ENCODE measurements at places on chromosomes 3 and 15.

- peak; percentile 85 for DNase-seq
Measured at GRCh38 chr3:65439641-65440284, 599.0 kb downstream of the MAGI1 start.

- DNase-seq = no peak
Measured at GRCh38 chr3:23075496-23075895, 127.6 kb upstream of the UBE2E2 start.

- DNase-seq = no peak
Measured at GRCh38 chr3:46929324-46929723, 47.2 kb downstream of the CCDC12 start.

- DNase-seq = no peak
Measured at GRCh38 chr3:187172929-187173328, 24.4 kb upstream of the RTP1 start.

- DNase-seq = no peak
Measured at GRCh38 chr3:39185326-39185958, 7.0 kb downstream of the XIRP1 start.

DNA sequence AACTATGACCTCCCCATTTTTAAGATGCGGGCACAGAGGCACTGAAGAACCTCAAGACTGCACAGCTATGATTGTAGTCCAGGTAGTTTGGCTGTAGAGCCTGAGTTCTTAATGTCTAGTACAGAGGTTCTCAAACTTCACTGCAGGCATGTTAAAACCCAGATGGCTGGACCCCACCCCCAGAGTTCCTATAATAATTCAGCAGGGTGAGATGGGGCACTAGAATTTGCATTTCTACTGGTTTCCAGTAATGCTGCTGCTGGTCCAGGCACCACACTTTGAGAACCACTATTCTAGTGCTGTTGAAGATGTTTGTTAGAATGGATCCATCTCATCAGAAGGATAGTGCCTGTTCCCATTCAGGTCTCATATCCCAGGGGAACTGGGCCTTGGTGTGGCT lies 274.9 kb downstream of the ABHD5 start:
- DNase-seq = no peak

DNA sequence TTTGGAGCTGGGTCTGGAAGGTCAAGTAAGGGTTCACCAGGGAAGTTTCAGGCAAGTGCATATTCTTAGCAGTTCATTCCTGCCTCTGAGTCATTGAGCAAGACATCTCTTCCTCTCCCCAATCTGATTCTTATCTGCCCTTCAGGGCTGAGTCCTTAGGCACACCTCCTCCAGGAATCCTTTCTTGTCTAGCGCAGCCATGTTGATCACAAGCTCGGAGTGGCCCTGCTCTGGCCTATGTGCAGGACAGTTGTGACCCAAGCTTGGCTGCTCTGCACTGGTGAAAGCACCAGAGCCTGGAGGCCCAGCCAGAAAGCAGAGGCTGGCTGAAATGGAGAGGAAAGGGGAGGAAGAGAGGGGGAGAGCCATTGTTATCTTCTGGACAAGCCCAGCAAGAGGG lies 30.9 kb upstream of the MRPS22 start:
- DNase-seq = no peak

GRCh38 chr3:64152086-64152485 lies 73.2 kb downstream of the PRICKLE2 start:
- peak; percentile 26 for DNase-seq

GRCh38 chr3:186217820-186218164 lies 108.9 kb upstream of the ETV5 start:
- no peak for DNase-seq

- DNase-seq = no peak
Measured at GRCh38 chr3:12316253-12316652, 27.4 kb downstream of the PPARG start.

DNA sequence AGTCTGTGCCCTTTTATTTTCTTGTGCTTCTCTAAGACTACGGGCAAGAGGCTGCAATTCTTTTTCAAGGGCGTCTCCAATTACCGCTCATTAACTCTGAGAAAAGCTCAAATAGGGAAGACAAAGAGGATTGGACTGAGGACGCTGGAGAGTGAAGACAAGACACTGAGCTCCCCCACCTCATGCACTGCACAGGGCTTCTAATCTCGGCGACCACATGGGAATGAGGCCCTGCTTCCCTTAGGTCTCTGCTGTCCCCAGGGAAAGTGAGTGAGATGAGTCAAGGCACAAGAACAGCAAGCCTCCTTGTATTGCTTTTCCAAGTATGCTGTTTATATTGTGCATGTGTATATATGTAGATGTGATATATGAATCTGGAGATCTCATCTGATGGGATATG lies 392.2 kb upstream of the CFAP20DC start:
- DNase-seq = no peak

DNA sequence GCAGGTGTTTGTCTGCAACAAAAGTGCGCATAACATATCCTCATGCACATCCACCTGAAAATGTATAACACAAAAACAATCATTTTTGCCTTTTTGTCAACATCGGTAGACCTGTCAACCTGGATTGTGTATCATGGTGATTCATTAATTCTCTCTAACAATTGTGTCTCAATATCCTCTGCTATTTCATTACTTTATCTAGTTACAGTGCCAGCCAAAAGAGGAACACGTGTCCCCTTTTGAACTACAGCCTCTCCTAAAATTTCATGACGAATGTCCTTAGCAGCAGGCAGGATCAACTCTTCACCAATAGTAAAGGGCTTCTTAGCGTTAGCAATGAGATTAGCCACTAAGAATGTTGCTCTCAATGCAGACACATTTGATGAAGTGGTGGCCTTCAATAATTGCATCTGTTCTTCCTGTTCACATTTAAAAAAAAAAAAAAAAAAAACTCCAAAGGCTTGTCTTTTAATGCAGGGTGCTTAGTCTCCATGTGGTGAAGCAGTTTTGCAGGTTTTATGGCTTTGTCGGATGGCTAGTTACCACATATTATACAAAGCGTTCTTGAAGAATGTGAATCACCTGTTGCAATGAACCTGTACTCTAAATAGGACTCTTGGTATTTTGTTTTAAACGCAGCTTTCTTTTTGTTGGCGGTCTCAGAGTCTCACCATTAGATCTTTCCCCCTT lies 45.7 kb upstream of the MCTP2 start:
- DNase-seq = no peak

- DNase-seq = peak; percentile 58
Measured at GRCh38 chr3:127846576-127846975, 24.3 kb upstream of the MGLL start.

GRCh38 chr3:154430014-154430413 lies at the start of gene GPR149:
Gene GPR149 (minus strand): TSS chr3:154430190. CDS start chr3:154429615, 575 bp downstream.
- DNase-seq = no peak

- peak; percentile 86 for DNase-seq
Measured at GRCh38 chr3:150128126-150128525, 157.4 kb upstream of the PFN2 start.

GRCh38 chr15:25875566-25875965 lies 12.4 kb upstream of the ATP10A start:
- no peak for DNase-seq

DNA sequence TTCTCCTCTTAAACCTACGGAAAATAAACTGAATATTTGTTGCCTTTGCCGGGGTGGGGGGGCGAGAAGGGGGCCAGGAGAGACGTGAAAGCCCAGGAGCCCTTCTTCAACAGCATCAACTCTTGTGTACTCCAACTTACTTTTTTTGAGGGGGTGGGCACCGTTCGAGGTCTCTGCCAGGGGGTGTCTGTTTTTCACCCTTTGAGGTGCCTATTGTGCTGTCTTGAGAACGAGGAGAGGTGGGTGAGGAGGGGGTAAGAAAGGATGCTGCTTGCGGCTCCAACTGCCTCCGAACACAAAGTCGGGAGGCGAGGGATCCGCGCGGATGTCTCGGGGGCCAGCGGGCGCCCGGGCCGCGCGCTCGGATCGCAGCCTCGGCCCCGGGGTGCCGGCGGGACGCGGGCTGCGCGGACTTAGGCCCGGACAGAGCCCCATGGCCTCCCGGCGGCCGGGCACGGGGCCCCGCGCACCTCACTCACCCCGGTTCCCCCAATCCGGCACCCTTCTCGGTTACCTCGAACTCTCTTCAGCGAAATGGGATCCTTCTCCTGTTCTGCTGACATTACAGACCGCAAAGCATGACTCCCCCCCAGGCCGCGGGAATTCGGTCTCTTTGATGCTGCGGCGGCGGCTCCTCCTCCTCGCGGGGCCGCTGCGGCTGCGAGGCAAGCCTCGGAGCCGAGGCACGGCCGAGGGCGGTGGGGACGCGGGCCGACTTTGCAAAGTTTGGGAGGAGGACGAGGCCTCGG lies 650 bp downstream of the PYGO1 start:
- no peak for DNase-seq

- no peak for DNase-seq
Measured at GRCh38 chr3:194330160-194330559, 21.0 kb downstream of the CPN2 start.

GRCh38 chr15:33601461-33601860 lies 290.7 kb downstream of the RYR3 start:
- DNase-seq = no peak

DNA sequence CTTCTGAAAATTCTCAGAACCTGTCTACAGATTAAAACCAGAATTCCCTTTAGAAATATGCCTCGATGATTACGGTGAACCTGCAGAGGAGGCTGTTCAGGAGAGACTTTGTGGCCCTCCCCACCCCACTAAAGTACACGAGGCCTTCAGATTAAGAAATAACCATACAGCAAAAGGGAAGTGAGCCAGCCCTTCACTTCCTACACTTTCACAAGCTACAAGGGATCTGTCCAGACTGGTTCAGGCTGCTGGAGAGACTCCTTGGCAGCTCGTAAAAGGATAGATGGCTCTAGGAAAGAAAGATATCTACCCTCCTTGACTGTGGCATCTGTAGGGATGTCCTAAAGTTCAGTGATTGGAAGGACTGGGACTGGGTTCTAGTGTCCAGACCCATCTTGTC lies 102.6 kb downstream of the ALDH1A2 start:
- DNase-seq = no peak

DNA sequence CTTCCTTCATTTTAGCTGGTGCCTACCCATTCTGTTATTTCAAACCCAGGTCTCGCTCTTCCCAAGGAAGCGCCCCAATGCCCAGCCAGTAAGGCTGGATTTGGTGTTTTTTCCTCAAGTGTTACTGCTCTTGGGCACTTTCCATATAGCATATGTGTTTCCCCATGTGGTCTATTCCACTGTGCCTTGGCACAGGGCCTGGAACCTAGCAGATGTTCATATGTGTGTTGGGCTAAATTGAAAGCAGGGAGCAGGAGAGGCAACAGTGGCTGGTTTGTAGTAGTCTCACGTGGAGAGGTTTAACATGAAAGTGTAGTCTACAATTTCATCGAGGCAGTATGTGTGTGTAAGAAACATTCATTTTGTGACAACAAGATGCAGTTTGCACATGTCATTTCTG lies 48.2 kb upstream of the TEX264 start:
- peak; percentile 7 for DNase-seq

DNA sequence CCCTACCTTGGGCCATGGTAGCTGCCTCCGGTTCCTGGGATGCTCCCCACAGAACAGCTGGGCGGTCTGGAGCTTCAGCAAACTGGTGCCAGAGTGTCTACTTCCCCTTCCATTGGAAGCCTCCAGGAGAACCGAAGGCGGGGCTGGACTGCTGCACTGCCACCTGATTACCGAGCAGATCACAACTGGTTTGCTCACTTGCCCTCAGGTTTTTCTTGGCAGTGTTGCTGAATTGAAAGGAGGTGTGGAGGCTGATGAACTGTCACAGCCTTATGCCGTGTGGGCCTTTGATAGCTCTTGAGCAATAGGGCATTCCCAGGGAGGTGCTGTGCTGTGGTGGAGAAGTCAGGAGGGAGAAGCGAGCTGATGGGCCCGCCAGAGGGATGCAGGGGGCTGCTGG lies at the start of gene TGM5:
TSS of gene TGM5 (minus strand) at position 95 of the 400 bp plus-strand sequence. CDS start at position 16, 79 bp downstream.
- no peak for DNase-seq

- no peak for DNase-seq
Measured at GRCh38 chr3:63240381-63240902, 37.7 kb upstream of the SYNPR start.

DNA sequence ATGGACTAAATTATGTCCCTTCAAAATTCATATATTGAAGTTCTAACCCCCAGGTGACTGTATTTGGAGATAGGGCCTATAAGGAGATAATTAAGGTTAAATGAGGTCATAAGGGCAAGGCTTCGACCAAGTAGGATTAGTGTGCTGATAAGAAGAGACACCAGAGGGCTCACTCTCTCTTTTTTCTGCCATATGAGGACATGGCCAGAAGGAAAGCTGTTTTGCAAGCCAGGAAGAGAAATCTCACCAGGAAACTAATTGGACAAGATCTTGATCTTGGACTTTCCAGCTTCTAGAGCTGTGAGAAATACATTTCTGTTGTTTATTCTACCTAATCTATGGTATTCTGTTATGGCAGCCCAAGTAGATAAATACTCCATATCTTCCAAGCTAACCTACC lies 503.6 kb upstream of the NAALADL2 start:
- DNase-seq = peak; percentile 22

DNA sequence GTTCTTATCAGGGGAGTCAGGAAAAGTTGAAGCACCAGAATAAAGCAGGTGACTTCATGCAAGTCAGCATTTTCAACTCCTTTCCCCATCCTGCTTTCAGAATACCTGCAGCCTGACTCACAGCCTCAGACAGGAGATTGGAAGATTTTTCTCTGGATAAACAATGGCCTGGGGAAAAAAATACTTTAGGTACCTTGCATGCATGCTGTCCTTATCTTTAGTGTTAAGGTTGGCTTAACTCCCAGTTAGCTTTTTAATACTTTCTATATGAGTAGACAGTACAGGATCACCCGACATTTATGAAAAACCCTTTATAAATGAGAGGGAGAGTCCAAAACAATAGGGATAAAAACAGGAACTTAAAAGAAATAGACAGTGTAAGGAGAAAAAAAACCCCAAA lies 53.6 kb downstream of the PAK2 start:
- no peak for DNase-seq

DNA sequence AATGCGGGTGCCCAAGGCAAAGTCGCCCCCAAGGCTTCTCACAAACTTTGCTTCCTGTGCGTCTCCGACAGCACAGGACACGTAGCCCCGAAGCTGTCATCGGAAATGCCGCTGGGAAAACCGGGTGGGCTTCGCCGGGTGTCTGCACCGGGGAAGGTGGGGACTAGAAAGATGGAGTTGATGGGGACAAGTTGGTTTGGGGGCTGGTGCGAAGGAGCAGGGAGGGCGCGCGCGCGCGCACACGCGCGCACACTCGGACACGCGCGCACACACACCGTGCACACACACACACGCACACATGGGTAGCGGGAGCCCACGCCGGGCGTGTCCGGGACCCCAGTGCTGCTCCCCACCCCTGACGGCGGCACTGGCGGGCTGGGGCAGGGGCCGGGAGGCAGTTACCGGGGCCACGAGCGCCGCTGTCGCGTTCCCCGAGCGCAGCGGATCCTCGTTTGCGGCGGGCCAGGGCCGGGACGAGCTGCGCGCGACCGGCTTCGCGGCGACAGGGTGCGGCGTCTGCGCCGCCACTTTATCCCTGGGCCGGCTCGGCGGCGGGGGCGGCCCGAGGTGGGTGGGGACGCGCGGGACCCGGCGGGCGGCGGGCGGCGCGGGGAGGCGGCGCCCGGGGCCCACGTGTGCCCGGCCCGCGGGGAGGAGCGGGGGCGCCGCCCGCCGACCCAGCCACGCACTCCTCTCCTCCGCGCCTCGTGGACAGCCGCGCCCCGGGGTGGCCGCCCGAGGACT lies 539 bp upstream of the MGLL start:
- no peak for DNase-seq

All from globus pallidus (tissue), 1 donor.